ENCODE measurements at places on chromosomes 2 and 18. TPM values are rescaled to one million over a fixed set of nuclear protein-coding genes. Genes with fewer than 3 reads are reported as not detected.

GPR155 gene
- total RNA-seq, result 9.3 TPM

CDK15 gene
- 1.5 TPM for total RNA-seq

PLB1 gene
- 1.3 TPM for total RNA-seq

HTR2B gene
- total RNA-seq, result 37.3 TPM

CHRND gene
- not detected for total RNA-seq

RAB17 gene
- 0.83 TPM for total RNA-seq

STPG4 gene
- total RNA-seq, result 0.20 TPM

CASP10 gene
- total RNA-seq, result 6.8 TPM

MAB21L4 gene
- not detected for total RNA-seq

UGT1A1 gene
- total RNA-seq, result not detected

TMEM247 gene
- total RNA-seq, result not detected

SOX11 gene
- 0.03 TPM for total RNA-seq

SLC4A3 gene
- 4.0 TPM for total RNA-seq

NAT8 gene
- not detected for total RNA-seq

ZC3H6 gene
- 5.9 TPM for total RNA-seq

INHBB gene
- total RNA-seq, result 0.52 TPM

CXXC1 gene
- total RNA-seq, result 38.4 TPM

RIT2 gene
- total RNA-seq, result not detected

RAB6C gene
- total RNA-seq, result not detected

ACMSD gene
- not detected for total RNA-seq

MC2R gene
- total RNA-seq, result not detected

KCNF1 gene
- not detected for total RNA-seq

AMER3 gene
- not detected for total RNA-seq

LRP2 gene
- not detected for total RNA-seq

KCNK3 gene
- 0.89 TPM for total RNA-seq

CPO gene
- total RNA-seq, result not detected

SP140 gene
- total RNA-seq, result 0.52 TPM

FAM228A gene
- 3.2 TPM for total RNA-seq

C1QL2 gene
- not detected for total RNA-seq

AQP4 gene
- total RNA-seq, result not detected

RELCH gene
- total RNA-seq, result 38.4 TPM

CTAGE1 gene
- 0.07 TPM for total RNA-seq

CNTNAP5 gene
- total RNA-seq, result not detected

IL36B gene
- total RNA-seq, result not detected

MYCN gene
- total RNA-seq, result 0.07 TPM

GDF7 gene
- total RNA-seq, result 0.63 TPM

CHRNG gene
- not detected for total RNA-seq

Measured in smooth muscle cell of the pulmonary artery (primary cell).